ENCODE measurements at places on chromosomes 12 and 14.

GRCh38 chr12:9701380-9702154 is 31.3 kb downstream of the CLECL1 start:
- DNase-seq: no peak

- no peak for DNase-seq
Observed at GRCh38 chr12:62166525-62166924, 93.7 kb upstream of the USP15 start.

- DNase-seq: no peak
Observed at GRCh38 chr14:51182131-51182565, 57.9 kb upstream of the TMX1 start.

DNA sequence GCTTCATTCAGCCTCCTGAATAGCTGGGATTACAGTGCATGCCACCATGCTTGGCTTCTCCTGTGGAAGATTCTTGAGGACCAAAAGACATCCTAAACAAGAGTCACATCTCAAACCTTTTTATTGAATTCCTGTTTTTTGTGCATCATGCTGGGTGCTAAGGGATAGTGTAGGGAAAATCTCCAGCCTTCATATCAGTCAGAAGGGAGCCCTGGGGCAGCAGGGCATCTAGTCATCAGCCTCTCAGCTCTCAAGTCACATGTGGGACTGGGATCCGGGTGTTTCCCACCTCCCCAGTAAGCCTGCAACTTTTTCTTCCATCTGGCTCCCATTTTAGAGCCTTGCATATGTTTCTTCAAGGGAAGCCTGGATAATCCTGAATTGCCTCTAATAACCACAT is 25.1 kb upstream of the OASL start:
- DNase-seq: no peak

- no peak for DNase-seq
Observed at GRCh38 chr12:11621797-11622423, 27.6 kb upstream of the ETV6 start.

Measured in GM13977 (cell line).